Stimulated activated naive CD4-positive, alpha-beta T cell treated with Interleukin-2 at 50 U/mL for 16 hours (primary cell): ENCODE measurements at places on chromosomes 13 and 19.

- DNase-seq = no peak
Observed at GRCh38 chr19:525029-525428, 6.5 kb upstream of the CDC34 start.

- no peak for DNase-seq
Observed at GRCh38 chr13:40141859-40142555, 486.5 kb downstream of the COG6 start.

GRCh38 chr19:31317570-31317969 is 31.7 kb downstream of the TSHZ3 start:
- DNase-seq = no peak

GRCh38 chr13:79289571-79289970 is 116.5 kb downstream of the RBM26 start:
- no peak for DNase-seq

DNA sequence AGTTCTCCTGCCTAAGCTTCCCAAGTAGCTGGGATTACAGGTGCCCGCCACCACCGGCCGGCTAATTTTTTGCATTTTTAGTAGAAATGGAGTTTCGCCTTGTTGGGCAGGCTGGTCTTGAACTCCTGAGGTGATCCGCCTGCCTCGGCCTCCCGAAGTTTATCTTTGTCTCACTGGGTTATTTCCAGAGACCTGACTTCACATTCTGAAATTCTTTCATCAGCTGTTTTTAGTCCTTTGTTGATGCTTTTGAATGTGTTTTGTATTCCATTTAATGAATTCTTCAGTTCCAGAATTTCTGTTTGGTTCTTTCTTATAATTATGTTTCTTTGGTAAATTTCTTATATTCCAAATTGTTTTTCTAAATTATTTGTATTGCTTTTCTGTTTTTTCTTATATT is 55.4 kb upstream of the MLNR start:
- DNase-seq = no peak

GRCh38 chr13:27203186-27203585 is 31.6 kb upstream of the USP12 start:
- DNase-seq = no peak

DNA sequence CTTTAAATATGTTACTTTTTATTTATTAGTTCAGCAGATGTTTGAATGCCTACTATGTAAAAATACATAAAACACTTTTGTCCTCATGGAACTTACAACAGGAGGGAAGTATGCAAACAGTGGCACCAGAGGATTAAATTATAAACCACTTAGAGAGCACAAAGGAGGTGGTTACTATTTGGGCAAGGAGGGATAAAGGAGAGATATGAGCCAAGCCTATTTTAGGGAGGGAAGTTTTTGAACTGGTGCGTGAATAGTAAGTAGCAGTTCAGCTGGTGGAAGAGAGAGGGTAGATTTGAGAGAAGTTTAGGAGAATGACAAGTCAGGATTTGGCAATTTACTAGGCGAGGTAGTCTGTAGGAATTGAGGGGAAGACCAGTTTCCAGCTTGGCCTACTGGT is 8.6 kb downstream of the AKAP11 start:
- DNase-seq = no peak
